ENCODE measurements at places on chromosomes 11 and 22.

GRCh38 chr22:43136255-43136654 lies 6.9 kb downstream of the MCAT start:
- DNase-seq, result peak; percentile 21

DNA sequence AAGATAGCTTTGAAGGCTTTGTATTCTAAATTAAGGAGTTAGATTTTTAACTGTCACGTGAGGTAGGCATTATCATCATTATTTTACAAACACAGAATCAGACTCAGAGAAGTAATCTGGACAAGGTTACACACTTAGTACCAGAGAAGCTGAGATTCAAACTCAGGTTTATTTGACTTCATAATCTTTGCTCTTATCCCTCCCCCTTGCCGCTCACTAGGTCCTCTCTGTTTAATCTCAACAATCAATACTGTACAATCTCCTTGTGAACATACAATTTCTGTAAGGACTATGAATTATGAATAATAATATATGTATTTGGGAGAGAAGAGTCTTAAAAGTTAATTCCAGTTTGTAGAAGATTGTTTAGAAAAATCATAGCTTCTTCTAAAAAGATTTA lies 5.2 kb upstream of the DNAJB7 start:
- DNase-seq, result no peak

GRCh38 chr11:114296605-114297372 lies 590 bp downstream of the NNMT start:
- no peak for DNase-seq

- no peak for DNase-seq
Measured at GRCh38 chr11:73311394-73311869, 3.4 kb downstream of the ARHGEF17 start.

DNA sequence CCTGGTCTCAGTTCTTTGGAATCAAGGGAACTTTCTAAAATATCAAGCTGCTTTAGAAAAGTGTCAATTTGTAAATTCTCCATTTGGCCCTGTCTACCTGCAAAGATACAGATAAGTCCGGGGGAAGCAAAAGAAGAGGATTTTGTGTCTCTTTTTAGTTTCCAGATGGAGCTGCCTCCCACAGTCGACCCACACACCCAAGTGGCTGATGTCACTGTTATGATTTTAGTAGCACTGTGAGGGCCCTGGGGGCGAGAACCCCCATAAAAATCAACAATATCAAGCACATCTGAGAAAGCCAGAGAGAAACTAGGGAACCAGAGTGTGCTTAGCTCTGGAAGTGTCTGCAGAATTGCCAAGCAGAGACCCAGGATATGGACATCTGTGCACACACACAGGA lies 212.7 kb downstream of the LARGE1 start:
- no peak for DNase-seq
